ENCODE measurements at places on chromosomes 7 and 10. TPM values are rescaled to one million over a fixed set of nuclear protein-coding genes. Genes with fewer than 3 reads are reported as not detected.
A peak's percentile ranks its signal among the peaks of the same experiment; 100 is the strongest.

Gene NME8
- not detected for total RNA-seq

Gene FAM241B
- total RNA-seq: 4.2 TPM

Gene ATOH7
- total RNA-seq: not detected

Gene HABP2
- total RNA-seq: not detected

Gene MCM10
- 0.22 TPM for total RNA-seq

Gene GRM8
- 1.5 TPM for total RNA-seq

Gene TLX1
- total RNA-seq: not detected

Gene PAPSS2
- total RNA-seq: 11.6 TPM

Gene MOGAT3
- not detected for total RNA-seq

Gene TRPV5
- 0.21 TPM for total RNA-seq

Gene RPP30
- total RNA-seq: 46.5 TPM

Gene RASSF4
- 189 TPM for total RNA-seq

Gene THSD7A
- total RNA-seq: 24.7 TPM

Gene LLCFC1
- total RNA-seq: not detected

Gene OSBPL3
- 7.3 TPM for total RNA-seq

DNA sequence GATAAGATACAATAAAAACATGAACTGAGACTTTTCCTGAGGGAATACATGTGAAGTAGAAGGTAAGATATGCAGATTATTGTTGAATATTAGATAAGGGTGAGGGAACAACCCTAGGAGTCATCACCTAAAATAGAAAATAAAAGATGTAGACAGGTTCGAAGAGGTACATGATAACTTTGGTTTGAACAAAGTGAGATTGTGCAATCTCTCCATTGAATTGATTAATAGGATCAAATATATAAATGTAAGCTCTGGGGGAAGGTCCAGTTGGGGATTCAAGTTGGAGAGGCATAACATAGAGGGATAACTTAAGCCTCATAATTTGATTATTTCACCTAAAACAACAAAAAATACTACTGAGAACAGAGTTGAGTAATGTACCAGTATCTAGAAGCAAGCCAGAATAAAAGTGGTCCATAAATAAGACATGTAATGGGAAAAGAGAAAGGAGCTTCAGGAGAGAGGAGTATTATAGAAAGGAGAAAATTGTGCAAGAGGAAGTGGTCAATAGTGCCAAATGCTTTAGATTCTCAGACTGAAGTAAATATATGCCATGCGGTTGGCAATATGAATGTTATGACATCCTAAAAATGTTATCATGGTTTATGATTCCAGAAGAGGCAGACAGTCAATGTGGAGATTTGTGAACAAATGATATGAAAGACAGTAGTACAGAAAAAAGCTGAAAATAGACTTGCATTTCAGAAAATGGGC, 282.3 kb upstream of the CHRM2 start:
- H3K27ac ChIP-seq: no peak overlapping the region
- no peaks in the 10 kb centered on the region for H3K4me1 ChIP-seq
- no peak for DNase-seq
- H3K27me3 ChIP-seq: no peaks in the 10 kb centered on the region
- H3K36me3 ChIP-seq: no peaks in the 10 kb centered on the region

GRCh38 chr10:2342206-2342605, 604.9 kb upstream of the ADARB2 start:
- H3K27me3 ChIP-seq: no peaks in the 10 kb centered on the region
- H3K4me1 ChIP-seq: no peaks in the 10 kb centered on the region
- H3K27ac ChIP-seq: no peak overlapping the region

- H3K36me3 ChIP-seq: peaks cover 16% of the 10 kb centered on the region
- no peaks in the 10 kb centered on the region for H3K27me3 ChIP-seq
- DNase-seq: no peak
- peak overlapping the region; percentile 90 for H3K27ac ChIP-seq
These were observed 40.0 kb upstream of the PFKFB3 start for GRCh38 chr10:6162589-6163356.

DNA sequence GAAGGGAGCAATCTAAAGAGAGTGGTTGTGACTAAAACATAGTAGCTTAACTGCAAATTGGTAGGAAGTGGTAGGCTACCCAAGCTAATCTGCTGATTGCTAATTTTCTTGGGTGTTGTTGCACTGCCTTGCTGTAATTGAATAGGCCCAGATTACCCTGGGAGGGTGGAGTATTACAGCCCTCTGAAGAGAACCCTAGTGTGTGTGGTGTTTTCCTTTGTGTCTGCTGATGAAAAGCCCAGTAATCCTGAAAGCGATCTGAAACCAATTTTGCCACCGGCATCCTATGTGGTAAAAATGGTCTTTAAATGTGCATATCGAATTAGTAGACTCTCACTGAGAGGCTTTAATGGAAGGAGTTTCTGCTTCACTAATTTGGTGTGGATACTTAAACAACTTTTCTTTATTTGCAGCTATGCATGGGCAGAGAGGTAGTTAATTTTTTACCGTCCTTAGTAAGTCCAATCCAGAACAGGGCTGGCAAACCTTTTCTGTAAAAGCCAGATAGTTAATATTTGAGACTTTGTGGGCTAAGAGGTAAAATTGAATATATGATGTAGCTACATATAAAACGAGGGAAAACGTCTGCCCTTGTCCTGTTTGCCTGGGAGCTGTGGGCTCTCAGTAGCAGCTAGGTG, 92.5 kb downstream of the CSTF2T start:
- H3K27me3 ChIP-seq: no peaks in the 10 kb centered on the region
- no peaks in the 10 kb centered on the region for H3K36me3 ChIP-seq
- H3K27ac ChIP-seq: no peak overlapping the region
- no peak for DNase-seq
- no peaks in the 10 kb centered on the region for H3K4me1 ChIP-seq

- H3K4me1 ChIP-seq: no peaks in the 10 kb centered on the region
- H3K36me3 ChIP-seq: no peaks in the 10 kb centered on the region
- DNase-seq: no peak
- H3K27me3 ChIP-seq: no peaks in the 10 kb centered on the region
- H3K27ac ChIP-seq: no peak overlapping the region
- H3K4me3 ChIP-seq: no peak overlapping the region
These were observed 377.8 kb downstream of the SFMBT2 start for GRCh38 chr10:7033031-7033430.

DNA sequence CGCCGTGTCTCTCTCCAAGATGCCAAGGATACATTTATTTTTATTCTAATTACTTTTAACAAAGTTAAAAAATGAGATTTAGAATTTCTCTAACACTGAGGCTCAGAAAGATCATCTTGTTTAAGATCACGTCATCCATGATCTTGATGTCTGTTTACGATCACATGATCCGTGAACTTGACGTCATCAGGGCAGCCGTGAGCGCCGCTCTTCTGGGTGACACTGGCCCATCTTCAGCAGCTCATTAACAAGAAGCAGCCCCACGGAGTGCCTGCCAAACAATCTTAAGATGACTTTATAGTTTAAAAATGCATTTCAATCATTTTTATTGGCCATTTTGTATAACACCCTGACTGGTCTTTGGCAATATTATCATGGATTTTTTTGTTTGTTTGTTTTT, 291.1 kb upstream of the PRKCQ start:
- DNase-seq: no peak
- H3K4me1 ChIP-seq: no peaks in the 10 kb centered on the region
- H3K4me3 ChIP-seq: no peak overlapping the region
- H3K27me3 ChIP-seq: peaks cover 3% of the 10 kb centered on the region
- H3K36me3 ChIP-seq: no peaks in the 10 kb centered on the region
- no peak overlapping the region for H3K27ac ChIP-seq

- DNase-seq: peak; percentile 22
- H3K4me3 ChIP-seq: no peak overlapping the region
- H3K4me1 ChIP-seq: peaks cover 13% of the 10 kb centered on the region
- peaks cover 9% of the 10 kb centered on the region for H3K36me3 ChIP-seq
- no peaks in the 10 kb centered on the region for H3K27me3 ChIP-seq
These were observed 94.5 kb downstream of the KMT2C start for GRCh38 chr7:152341039-152341913.

GRCh38 chr10:54587971-54588370, 213.1 kb downstream of the PCDH15 start:
- no peaks in the 10 kb centered on the region for H3K27me3 ChIP-seq
- H3K4me1 ChIP-seq: no peaks in the 10 kb centered on the region
- H3K4me3 ChIP-seq: no peak overlapping the region
- no peak for DNase-seq
- H3K36me3 ChIP-seq: no peaks in the 10 kb centered on the region
- no peak overlapping the region for H3K27ac ChIP-seq

GRCh38 chr10:83541046-83541445, 598.3 kb upstream of the GHITM start:
- no peak overlapping the region for H3K4me3 ChIP-seq
- no peak overlapping the region for H3K27ac ChIP-seq
- H3K36me3 ChIP-seq: no peaks in the 10 kb centered on the region
- H3K4me1 ChIP-seq: no peaks in the 10 kb centered on the region

GRCh38 chr7:2687881-2688318, at the start of gene AMZ1:
Gene AMZ1, plus strand, starts transcription at chr7:2688202. Its CDS starts 12,250 bp downstream, at chr7:2700452.
- peak within 1 kb of the TSS; percentile 7 for H3K4me3 ChIP-seq
- H3K4me1 ChIP-seq: peaks cover 15% of the 10 kb centered on the region
- no peaks in the 10 kb centered on the region for H3K27me3 ChIP-seq
- H3K36me3 ChIP-seq: no peaks in the 10 kb centered on the region

DNA sequence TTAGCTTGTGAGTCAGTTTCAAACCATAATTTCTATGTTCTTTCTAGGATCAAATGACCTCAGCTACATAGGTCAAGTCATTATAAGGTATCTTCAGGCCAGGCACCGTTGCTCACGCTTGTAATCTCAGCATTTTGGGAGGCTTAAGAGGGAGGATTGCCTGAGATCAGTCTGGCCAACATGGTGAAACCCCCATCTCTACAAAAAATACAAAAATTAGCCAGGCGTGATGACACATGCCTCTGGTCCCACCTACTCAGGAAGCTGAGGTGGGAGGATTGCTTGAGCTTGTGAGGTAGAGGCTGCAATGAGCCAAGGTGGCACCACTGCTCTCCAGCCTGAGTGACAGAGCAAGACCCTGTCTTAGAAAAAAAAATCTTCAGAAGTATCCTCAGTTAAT, 362.3 kb downstream of the GATA3 start:
- H3K4me1 ChIP-seq: no peaks in the 10 kb centered on the region
- H3K27me3 ChIP-seq: no peaks in the 10 kb centered on the region
- H3K27ac ChIP-seq: no peak overlapping the region
- H3K4me3 ChIP-seq: no peak overlapping the region
- no peak for DNase-seq

GRCh38 chr7:22586786-22587140, 86.8 kb upstream of the STEAP1B start:
- H3K4me3 ChIP-seq: no peak overlapping the region
- H3K36me3 ChIP-seq: no peaks in the 10 kb centered on the region
- DNase-seq: no peak
- no peaks in the 10 kb centered on the region for H3K27me3 ChIP-seq

DNA sequence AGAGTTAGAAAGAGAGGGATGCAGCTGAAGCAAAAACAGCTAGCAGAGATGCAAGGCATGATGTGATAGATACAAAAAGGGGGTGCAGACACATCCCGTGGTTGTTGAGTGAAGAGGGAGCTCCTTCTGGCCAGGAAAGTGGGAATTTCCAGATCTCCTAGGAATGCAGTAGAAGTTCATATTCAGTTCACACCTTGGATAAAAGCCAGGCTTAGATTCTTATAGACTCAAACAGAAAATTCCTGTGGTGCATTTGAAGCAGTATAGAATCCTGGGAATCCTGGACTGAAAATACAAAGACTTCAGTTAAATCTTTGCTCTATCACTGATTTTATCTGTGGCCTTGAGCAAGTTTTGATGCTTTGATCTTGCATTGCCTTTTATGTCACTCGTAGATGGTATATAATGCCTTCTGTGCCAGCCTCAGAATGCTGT, 33.9 kb downstream of the SGPL1 start:
- H3K36me3 ChIP-seq: peaks cover 52% of the 10 kb centered on the region
- no peaks in the 10 kb centered on the region for H3K4me1 ChIP-seq
- no peak overlapping the region for H3K27ac ChIP-seq

GRCh38 chr10:64873088-64873487, 1351.9 kb downstream of the REEP3 start:
- H3K27ac ChIP-seq: no peak overlapping the region
- DNase-seq: no peak
- H3K4me1 ChIP-seq: no peaks in the 10 kb centered on the region
- H3K4me3 ChIP-seq: no peak overlapping the region
- H3K27me3 ChIP-seq: no peaks in the 10 kb centered on the region

DNA sequence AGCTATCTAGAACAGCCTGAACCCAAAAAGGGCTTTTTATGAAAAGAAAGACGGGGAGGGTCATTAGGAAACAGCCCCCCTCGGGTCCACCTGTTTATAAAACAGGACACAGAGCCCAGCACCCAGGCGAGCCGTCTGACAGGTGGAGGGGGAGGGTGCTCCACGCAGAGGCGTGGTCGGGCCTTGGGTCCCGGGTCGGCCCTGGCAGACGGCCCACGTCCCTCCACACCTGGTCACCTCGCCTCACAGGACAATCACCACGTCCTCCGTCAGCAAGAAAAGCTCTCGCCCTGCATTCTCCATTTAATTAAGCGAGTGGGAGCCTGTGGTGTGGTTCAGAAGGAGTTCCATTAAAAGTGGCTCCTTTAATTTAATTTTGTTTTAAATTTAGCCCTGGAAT, 42.3 kb upstream of the FOXL3 start:
- no peaks in the 10 kb centered on the region for H3K27me3 ChIP-seq
- H3K27ac ChIP-seq: no peak overlapping the region
- H3K4me3 ChIP-seq: no peak overlapping the region
- peaks cover 4% of the 10 kb centered on the region for H3K4me1 ChIP-seq
- no peaks in the 10 kb centered on the region for H3K36me3 ChIP-seq
- no peak for DNase-seq

DNA sequence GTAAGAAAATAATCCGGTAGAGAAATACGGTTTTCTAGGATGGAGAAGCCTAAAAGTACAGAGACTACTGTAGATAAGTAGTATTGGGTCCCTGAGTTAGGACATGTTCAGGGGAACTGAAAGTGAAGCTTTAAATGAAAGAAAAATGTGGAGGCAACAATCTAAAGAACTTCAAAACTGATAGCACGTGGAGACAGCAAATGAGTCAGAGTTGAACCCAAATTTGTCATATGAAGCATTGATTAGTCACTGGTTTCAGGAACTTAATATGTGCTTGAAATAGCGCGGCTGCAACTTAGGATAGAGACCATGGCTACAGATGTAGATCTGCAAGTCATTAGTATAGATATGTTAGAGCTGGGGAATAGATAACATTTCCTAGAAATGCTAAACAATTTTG, 1138.6 kb upstream of the SORCS1 start:
- H3K36me3 ChIP-seq: no peaks in the 10 kb centered on the region
- no peaks in the 10 kb centered on the region for H3K4me1 ChIP-seq
- no peak overlapping the region for H3K27ac ChIP-seq

GRCh38 chr10:4066581-4067390, 281.8 kb upstream of the KLF6 start:
- H3K36me3 ChIP-seq: no peaks in the 10 kb centered on the region
- H3K4me3 ChIP-seq: no peak overlapping the region
- no peaks in the 10 kb centered on the region for H3K27me3 ChIP-seq
- DNase-seq: no peak
- H3K4me1 ChIP-seq: peaks cover 15% of the 10 kb centered on the region
- no peak overlapping the region for H3K27ac ChIP-seq

DNA sequence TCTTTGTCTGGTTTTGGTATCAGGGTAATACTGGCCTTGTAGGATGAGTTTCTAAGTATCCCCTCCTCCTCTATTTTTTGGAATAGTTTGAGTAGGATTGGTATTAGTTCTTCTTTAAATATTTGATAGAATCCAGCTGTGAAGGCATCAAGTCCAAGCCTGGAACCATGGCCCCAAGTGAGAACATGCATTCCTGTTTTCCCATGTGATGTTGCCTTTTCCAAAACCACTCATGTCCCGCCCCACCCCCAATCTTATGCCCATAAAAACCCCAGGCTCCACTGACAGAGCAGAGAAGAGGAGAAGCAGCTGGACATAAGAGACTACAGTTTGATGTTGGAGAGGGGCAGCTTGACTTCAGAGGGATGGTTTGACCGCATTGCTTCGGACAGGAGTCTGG, 71.2 kb downstream of the MINPP1 start:
- no peak overlapping the region for H3K4me3 ChIP-seq
- DNase-seq: no peak
- H3K27ac ChIP-seq: no peak overlapping the region
- no peaks in the 10 kb centered on the region for H3K27me3 ChIP-seq
